IPS DF 6.9 (cell line): ENCODE measurements at places on chromosomes 12 and 14.

GRCh38 chr12:109277899-109278762 is 31.0 kb downstream of the FOXN4 start:
- no peak for DNase-seq

DNA sequence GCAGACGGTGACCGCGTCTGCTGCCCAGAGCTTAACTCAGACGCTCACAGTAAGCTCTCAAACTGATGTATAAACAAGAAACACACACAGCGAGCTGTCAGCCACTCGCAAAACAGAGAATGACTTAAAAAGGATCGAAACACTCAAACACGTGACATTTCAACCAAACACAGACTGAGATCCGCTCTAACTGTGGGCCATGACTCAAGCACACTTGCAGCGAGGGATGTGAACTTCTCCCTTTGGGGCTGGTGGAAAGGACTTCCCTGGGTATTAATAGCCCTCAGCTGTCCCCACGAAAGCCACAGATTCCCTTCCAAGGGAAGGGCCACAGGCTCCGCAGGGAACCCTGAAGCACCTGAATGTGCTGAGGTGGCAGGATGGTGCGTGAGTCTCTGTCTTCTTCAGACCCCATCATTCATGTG is 29.1 kb downstream of the CCDC88C start:
- no peak for DNase-seq

DNA sequence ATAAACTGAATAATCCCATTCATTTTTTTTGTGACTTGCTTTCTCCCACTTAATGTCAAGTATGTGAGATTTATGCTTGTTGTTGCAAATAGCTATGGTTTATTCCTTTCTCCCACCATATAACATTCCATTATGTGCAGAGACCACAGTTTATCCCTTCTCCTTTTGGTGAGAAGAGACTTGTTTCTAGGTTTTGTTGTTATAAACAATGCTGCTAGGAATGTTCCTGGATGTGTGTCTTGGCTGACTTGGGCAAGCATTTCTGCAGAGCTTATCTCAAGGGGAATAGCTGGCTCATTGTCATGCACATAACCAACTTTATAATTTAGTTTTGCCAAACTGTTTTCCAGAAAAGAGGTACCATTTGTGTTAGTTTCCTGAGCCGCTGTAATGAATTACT is 47.6 kb upstream of the PPP1CC start:
- DNase-seq, result no peak

DNA sequence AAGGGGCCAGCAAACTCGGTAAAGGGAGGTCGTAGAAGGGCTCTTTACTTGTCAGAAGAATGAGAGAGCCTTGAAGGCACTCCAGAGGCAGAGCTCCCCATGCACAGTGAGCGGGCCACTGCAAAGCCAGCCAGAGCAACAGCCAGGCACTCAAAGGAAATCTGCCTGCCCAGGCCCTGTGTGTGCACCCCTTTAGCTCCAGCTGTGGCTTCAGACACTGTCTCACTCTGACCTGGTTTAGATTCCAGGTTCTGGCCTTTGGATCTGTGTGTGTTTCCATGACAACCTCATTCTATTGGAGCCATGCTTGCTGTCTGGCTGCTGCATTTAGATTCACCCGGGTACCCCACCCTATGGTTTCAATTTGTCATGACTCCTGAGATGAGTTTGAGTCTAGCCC is 170.3 kb downstream of the CAPZA3 start:
- DNase-seq, result no peak

GRCh38 chr14:89779707-89780106 is 174.8 kb downstream of the EFCAB11 start:
- DNase-seq, result no peak

DNA sequence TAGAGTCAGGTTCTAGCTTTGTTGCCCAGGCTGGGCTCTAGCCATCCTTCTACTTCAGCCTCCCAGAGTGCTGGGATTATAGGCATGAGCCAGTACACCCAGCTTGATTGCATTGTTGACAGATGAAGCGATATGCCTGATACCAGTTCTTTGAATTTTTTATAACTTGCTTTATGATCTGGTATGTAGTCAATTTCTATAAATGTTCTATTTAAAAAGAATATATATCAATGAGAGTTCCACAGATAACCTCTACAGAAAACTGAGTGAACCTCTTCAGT is 99.8 kb downstream of the DIP2B start:
- DNase-seq, result no peak

DNA sequence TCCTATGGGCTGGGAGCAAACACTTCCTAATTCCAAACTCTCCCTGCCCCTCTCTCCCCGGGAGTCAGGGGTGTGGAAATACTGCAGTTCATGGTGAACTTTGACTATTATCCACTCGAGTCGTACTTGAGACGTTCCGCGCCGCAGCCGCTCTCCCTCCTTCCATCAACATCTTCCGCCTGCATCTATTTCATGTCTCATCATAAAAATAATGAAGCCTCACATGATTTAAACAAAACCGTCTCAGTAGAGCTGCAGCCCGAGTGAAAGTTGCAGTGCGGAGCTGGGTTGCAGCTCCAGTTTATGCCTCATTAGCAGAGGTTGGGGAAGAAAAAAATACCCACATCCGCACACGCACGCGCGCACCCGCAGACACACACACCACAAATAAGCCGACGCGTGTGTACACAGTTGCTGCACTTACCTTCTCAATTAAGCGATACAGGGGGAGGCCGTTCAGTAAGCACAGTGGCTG is 283 bp downstream of the LMO3 start:
- DNase-seq, result no peak

- DNase-seq, result no peak
Observed at GRCh38 chr14:70536830-70537229, 2.0 kb upstream of the ADAM20 start.

GRCh38 chr14:95816539-95816938 is 60.1 kb upstream of the TUNAR start:
- no peak for DNase-seq

DNA sequence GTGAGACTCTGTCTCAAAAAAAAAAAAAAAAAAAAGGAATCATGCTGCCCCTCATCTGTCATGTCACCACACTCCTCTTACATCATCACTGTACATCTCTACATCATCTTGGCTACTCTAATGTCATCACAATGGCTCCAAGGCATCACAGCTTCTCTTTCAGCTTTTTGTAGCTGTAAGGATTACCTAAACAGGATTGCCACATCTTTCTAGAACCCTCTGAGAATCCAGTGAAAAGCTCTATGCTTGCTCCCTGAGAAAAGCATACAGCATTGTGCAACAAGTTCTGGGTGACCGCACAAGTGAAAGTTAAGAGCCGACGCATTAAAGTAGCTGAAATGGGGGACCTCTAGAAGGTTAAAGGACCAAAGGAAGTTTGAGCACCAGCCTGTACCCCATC is 272.5 kb downstream of the C12orf50 start:
- no peak for DNase-seq

- no peak for DNase-seq
Observed at GRCh38 chr14:29149798-29150197, 383.2 kb downstream of the FOXG1 start.

DNA sequence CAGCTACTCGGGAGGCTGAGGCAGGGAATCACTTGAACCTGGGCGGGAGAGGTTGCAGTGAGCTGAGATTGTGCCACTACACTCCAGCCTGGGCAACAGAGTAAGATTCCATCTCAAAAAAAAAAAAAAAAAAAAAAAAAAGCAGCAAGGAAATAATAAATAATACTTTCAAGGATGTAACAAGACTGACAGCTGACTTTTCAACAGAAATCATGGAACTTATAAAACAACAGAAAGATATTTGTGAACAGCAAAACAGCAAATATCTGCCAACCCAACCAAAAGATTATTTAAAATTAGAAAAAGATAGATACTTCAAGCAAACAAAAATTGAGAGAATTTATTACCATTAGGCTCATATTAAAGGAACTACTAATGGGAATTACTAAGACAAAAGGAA is 115.1 kb downstream of the TSHR start:
- DNase-seq, result no peak
